ENCODE measurements at places on chromosomes 16 and 17.

GRCh38 chr16:72942021-72942420 lies 105.9 kb downstream of the ZFHX3 start:
- no peak for DNase-seq

- DNase-seq = no peak
These were observed 5.3 kb upstream of the CAVIN1 start for GRCh38 chr17:42428141-42428944.

- no peak for DNase-seq
These were observed 28.4 kb downstream of the LRRC75A start for GRCh38 chr17:16463358-16464302.

DNA sequence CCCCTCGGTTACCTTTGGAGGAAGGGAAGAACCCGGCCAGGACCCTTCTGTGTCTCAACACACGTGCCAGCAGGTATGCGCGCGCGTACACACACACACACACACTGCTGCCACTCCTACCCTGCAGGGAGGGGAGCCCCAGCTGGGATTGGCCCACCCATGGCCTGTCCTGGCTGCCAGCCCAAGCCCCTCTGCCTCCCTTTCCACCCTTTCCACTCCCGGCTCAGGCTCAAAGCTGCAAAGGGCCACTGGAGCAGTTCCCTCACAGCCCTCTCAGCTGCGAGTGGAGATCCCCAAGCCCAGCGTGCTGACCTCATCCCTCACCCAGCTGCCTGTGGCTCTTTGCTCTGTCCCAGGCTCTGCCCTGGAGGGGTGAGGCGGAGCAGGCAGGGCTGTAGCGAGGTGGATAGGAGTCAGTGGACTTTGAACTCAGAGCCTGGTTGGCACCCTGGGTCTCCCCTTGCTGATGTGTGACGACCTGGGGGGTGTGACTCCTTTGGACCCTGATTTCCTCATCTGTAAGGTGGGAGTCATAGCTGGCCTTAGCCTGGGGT lies 14.5 kb downstream of the KIF19 start:
- DNase-seq = no peak

DNA sequence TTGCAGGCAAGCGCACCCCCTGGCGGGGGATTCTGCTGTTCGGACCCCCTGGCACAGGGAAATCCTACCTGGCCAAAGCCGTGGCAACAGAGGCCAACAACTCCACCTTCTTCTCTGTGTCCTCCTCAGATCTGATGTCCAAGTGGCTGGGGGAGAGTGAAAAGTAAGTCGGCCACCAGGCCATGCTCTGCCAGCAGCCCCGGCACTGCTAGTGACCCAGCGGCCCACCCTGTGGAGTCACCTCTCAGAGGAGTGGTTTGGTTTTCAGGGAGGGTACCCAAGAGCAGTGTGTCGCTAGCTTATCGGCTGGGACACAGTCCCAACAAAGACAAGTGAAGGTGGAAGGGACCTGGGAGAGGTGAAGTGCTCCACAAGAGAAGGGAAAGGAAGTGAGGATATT lies 8.2 kb downstream of the VPS4A start:
- no peak for DNase-seq

GRCh38 chr17:29131814-29132682 lies 48.1 kb downstream of the MYO18A start:
- no peak for DNase-seq

GRCh38 chr17:69358688-69359596 lies 32.0 kb upstream of the ABCA5 start:
- no peak for DNase-seq

GRCh38 chr17:48909783-48910182 lies 1.6 kb downstream of the UBE2Z start:
- no peak for DNase-seq

Data from activated T-helper 1 cell treated with Interleukin-2 at 50 U/mL for 16 hours (primary cell).